ENCODE measurements at places on chromosomes 11 and 22. TPM values are rescaled to one million over a fixed set of nuclear protein-coding genes. Genes with fewer than 3 reads are reported as not detected.

DNA sequence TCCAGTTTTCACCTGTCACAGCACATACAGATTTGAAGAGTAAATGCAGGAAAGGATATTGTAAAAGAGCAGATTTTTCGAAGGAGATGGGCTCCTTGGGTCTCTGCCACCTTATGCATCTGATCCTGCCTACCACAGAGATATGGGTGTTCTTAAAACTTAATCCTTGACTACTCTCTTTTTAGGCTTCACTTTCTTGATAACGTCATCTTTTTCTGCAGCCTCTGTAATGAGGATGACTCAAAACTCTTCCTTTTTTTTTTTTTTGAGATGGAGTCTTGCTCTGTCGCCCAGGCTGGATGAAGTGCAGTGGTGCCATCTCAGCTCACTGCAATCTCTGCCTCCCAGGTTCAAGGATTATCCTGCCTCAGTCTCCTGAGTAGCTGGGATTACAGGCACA is 7.8 kb downstream of the PRR14L start:
- no peaks in the 10 kb centered on the region for H3K27me3 ChIP-seq
- no peak overlapping the region for H3K4me3 ChIP-seq
- H3K4me1 ChIP-seq: peaks cover 28% of the 10 kb centered on the region
- H3K27ac ChIP-seq: no peak overlapping the region

DNA sequence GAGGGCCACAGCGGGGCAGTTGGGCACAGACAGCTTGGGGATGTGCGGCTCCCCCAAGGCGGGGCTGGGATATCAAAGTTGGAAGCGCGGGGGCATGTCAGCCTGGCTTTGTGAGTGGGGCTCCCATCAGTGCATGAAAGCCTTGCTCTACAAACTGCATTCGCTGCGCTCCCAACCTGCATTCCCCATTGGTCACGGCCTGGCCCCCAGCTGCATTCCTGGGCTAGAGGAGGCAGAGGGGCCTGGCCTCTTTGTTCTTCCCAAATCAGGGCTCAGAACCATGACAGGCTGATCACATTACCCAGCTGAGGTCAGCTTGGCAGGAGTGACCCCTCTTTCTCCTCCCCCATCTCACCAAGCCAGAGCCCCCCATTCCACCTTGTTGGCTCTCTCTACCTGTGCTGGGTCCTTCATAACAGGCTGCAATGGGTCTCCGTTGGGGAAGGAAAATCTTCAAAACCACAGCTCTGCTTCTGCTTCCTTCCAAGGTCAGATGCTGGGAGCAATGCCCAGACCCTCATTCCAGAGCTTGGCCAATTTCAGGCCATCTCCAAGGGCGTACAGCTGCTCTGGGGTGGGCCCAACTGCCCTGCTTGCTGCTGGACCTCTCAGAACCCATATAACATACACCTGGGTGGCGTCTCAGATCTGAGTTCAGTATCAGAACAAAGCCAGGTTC is 38.7 kb upstream of the CDON start:
- no peaks in the 10 kb centered on the region for H3K36me3 ChIP-seq
- peaks cover 10% of the 10 kb centered on the region for H3K4me1 ChIP-seq
- peak overlapping the region; percentile 51 for H3K27ac ChIP-seq
- H3K27me3 ChIP-seq: no peaks in the 10 kb centered on the region

The FUT4 gene
- 7.1 TPM for total RNA-seq

The SPDYC gene
- total RNA-seq: not detected

- H3K4me1 ChIP-seq: peaks cover 53% of the 10 kb centered on the region
- H3K36me3 ChIP-seq: no peaks in the 10 kb centered on the region
- peak; percentile 74 for DNase-seq
Observed at GRCh38 chr22:42439821-42440674, 7.8 kb upstream of the NFAM1 start.

The LRRC75B gene
- 10.2 TPM for total RNA-seq

DNA sequence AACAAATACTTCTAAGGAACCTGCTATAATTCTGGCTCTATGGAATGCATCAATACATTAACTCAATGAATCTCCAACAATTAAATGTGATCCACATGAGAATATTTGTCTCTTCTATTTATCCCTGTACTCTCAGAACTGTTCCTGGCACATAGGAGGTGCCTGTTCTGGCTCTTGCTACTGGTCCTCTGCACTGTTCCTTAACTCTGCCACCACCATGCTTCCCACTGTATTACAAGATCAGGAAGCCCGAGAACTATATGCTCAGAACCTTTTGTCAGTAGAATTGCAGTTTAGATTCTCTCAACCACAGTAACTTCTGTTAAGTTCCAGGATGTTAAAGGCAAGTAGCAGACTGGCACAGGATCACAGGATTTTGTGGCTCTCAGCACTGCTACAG is 376.3 kb upstream of the CCDC90B start:
- no peaks in the 10 kb centered on the region for H3K4me1 ChIP-seq
- no peak overlapping the region for H3K4me3 ChIP-seq
- no peaks in the 10 kb centered on the region for H3K27me3 ChIP-seq
- no peak overlapping the region for H3K27ac ChIP-seq
- no peak for DNase-seq

The OR52A1 gene
- total RNA-seq: not detected

The LSP1 gene
- total RNA-seq: 90.4 TPM

GRCh38 chr22:38793317-38793716 is 626 bp downstream of the DNAL4 start:
- peak overlapping the region; percentile 83 for H3K27ac ChIP-seq
- no peak for DNase-seq
- H3K4me1 ChIP-seq: peaks cover 20% of the 10 kb centered on the region
- H3K4me3 ChIP-seq: peak overlapping the region; percentile 68
- peaks cover 14% of the 10 kb centered on the region for H3K36me3 ChIP-seq

GRCh38 chr11:119791701-119792151 is 62.7 kb upstream of the NECTIN1 start:
- no peaks in the 10 kb centered on the region for H3K36me3 ChIP-seq
- DNase-seq: no peak
- H3K4me1 ChIP-seq: no peaks in the 10 kb centered on the region
- peaks cover 19% of the 10 kb centered on the region for H3K27me3 ChIP-seq
- no peak overlapping the region for H3K27ac ChIP-seq

The ADAMTS8 gene
- 23.0 TPM for total RNA-seq

GRCh38 chr11:62694455-62695167 is 5.3 kb upstream of the LRRN4CL start:
- no peak overlapping the region for H3K27ac ChIP-seq
- no peaks in the 10 kb centered on the region for H3K27me3 ChIP-seq
- H3K36me3 ChIP-seq: peaks cover 40% of the 10 kb centered on the region
- peaks cover 4% of the 10 kb centered on the region for H3K4me1 ChIP-seq

DNA sequence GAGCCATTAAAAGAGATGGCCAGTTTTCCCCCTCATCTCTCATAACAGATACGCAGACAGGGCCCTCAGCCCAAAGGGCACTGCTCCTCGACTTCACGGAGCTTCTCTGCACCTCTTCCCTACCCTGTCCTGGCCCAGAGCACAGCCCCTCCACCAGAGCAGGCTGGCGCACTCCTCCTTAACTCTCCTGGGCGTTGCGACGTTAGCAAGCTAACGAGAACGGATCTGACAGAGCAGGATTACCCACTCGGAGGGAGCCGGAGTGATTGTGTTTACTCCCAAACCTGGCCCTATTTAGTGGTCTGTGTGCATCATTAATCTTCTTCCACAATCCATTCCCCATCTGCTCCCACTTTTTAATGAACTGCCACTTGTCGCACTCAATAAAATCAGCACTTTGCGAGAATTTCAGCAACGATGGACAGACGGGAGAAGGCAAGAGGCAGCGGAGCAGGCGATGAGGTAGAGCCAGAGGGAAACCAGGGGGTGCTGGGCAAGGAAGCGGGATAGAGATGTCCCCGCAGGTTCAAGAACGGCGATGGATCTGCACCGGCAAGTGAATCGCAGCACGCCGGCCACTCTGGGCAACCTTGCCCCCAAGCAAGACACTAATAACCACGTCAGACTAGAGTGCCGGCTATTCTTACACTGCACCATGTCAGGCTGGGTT is 159.4 kb downstream of the BUD13 start:
- H3K27me3 ChIP-seq: peaks cover 12% of the 10 kb centered on the region
- no peak overlapping the region for H3K27ac ChIP-seq
- H3K4me3 ChIP-seq: no peak overlapping the region
- DNase-seq: no peak

The RFPL3 gene
- not detected for total RNA-seq

DNA sequence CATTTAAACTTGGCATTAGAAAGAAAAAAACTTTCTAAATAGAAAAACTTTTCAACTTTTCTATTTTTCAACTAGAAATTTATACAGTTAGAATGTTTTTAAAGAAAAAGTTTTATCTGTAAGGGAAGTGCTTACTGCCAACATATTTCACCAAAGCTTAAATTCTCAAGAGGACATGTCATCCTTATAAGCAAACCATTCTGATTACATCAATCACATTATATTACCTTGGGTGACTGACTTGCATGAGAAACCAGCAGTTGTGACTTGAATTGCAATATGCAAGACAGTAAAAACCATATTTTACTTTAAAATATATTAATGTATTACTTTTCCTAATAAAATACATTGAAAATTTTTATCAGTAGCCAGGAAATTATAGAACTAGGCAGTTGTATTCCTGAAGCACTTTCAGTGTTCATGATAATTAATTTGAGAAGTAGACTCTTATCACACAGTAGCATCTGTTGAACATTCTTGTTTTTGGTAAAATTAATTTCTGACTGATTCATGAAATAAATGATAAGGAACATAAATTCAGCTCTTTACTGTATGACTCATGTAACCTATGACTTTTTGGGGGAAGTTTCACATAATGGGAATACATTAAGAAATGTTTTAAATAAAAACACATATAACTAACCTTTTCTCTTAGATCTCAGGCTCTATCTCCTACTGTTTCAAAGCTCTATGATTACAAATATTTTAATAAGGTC is 345.0 kb upstream of the CCDC179 start:
- H3K4me3 ChIP-seq: no peak overlapping the region
- no peak overlapping the region for H3K27ac ChIP-seq
- no peaks in the 10 kb centered on the region for H3K4me1 ChIP-seq

GRCh38 chr11:123391646-123392348 is 38.3 kb upstream of the GRAMD1B start:
- H3K27ac ChIP-seq: no peak overlapping the region
- H3K4me3 ChIP-seq: no peak overlapping the region
- no peaks in the 10 kb centered on the region for H3K36me3 ChIP-seq
- H3K4me1 ChIP-seq: no peaks in the 10 kb centered on the region
- DNase-seq: no peak
- no peaks in the 10 kb centered on the region for H3K27me3 ChIP-seq

DNA sequence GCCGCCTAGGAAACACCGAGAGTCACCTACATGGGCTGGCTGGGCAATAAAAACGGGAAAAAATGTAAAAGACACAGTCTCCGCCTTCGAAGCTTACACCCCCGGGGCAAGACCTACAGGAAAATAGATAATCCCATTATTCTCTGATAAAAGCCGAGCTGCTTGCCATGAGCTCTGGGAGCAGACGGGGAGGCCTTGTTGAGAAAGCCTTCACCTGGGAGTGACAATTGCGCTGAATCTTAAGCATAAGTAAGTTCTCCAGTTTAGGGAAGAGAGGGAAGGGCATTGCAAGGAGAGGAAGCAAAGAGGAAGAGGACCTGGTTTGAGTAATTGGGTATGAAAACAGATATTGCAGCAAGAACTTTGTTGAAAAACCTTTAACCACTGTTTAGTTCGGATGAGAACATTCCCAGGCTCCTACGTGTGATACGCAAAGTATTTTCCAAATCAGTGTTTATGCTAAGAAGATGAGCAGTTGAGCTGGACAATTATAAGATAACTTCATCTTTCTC is 813 bp upstream of the BTBD10 start:
- H3K27me3 ChIP-seq: no peaks in the 10 kb centered on the region
- H3K4me1 ChIP-seq: peaks cover 30% of the 10 kb centered on the region
- H3K4me3 ChIP-seq: peak overlapping the region; percentile 81

- no peaks in the 10 kb centered on the region for H3K27me3 ChIP-seq
- peak overlapping the region; percentile 72 for H3K27ac ChIP-seq
- DNase-seq: no peak
- H3K4me3 ChIP-seq: no peak overlapping the region
- H3K36me3 ChIP-seq: no peaks in the 10 kb centered on the region
Observed at GRCh38 chr11:2708757-2709281, 9.0 kb upstream of the KCNQ1OT1 start.

- no peaks in the 10 kb centered on the region for H3K36me3 ChIP-seq
- H3K4me3 ChIP-seq: no peak overlapping the region
- no peaks in the 10 kb centered on the region for H3K4me1 ChIP-seq
- H3K27me3 ChIP-seq: no peaks in the 10 kb centered on the region
Observed at GRCh38 chr11:59822989-59823566, 12.5 kb upstream of the MRPL16 start.

DNA sequence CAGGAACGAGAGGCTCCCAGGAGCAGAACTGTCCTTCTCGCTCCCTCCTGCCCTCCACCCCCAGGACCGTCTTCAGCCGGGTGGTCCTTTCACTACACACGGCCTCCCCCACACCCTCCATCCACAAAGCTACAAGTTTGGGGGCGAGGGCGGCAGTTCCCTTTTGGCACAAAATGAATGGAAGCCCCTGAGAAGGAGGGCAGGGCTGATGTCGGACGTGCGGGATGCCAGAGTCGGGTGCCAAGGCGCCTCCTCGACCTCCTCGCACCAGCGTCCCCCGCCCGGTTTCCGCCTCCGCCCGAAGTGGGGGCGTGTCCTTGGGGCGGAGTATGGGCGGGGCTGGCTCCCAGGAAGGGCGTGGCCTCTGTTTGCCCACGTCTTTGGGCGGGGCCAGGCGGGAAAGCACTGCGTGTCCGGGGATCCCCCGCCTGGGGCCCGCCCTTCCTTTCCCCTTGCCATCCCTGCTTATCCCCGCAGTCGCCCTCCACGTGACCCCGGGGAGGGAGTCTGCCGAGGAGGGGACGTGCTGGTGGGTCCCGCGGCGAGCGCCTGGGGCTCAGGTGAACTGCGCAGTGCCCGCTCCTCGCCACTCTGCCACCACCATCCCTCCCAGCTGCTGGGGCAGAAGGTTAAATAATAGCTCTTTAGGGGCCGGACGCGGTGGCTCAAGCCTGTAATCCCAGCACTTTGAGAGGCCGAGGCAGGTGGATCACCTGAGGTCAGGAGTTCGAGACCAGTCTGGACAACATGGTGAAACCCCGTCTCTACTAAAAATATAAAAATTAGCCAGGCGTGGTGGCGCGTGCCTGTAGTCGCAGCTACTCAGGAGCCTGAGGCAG is 937 bp upstream of the EFEMP2 start:
- H3K27me3 ChIP-seq: no peaks in the 10 kb centered on the region
- peak; percentile 96 for DNase-seq
- peaks cover 9% of the 10 kb centered on the region for H3K36me3 ChIP-seq

The PKDREJ gene
- total RNA-seq: not detected

All from lower lobe of right lung (tissue), 2 donors.